ENCODE measurements at places on chromosomes 2 and 18.
A peak's percentile ranks its signal among the peaks of the same experiment; 100 is the strongest.

GRCh38 chr18:22441638-22442037, 23.9 kb upstream of the CTAGE1 start:
- DNase-seq, result no peak

GRCh38 chr18:55927831-55928230, 339.8 kb upstream of the TCF4 start:
- DNase-seq, result no peak

- no peak for DNase-seq
Measured at GRCh38 chr2:30448308-30448707, 1.3 kb downstream of the LCLAT1 start.

DNA sequence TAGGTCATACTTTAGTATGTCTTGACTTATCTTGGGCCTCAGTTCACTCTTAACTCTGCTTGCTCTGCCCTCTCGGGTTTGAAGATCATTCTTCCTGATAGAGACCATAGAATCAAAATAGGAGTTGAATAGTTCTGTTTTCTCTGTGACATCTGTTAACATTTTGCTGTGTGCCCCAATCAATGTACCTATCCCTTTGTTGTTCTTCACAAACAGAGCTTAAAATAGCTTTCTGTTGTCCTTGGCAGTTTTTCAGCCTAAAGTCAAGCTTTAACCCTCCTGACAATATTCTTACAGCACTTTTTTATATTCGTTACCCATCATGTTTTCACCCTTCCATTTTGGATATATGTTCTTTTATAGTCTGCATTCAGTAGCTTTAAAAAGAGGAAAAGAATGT, 724.5 kb upstream of the FANCL start:
- no peak for DNase-seq

DNA sequence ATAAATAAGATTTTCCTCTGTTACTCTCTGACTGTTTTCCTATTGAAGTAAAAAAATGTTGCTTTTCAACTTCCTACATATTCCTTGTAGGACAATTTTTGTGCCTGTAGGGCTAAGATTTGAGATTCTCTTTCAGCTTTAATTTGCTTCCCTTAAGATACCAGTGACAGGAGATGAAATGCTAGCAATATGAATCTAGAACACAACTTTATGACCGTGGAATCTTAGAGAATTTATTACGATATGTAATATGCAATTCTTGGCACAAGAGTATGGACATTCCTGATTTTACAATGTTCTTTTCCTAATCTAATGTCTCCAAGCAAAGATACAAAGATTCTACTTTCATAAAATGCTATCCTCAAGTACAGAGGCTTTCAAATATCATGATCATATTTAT, 180.9 kb downstream of the KCNE4 start:
- no peak for DNase-seq

DNA sequence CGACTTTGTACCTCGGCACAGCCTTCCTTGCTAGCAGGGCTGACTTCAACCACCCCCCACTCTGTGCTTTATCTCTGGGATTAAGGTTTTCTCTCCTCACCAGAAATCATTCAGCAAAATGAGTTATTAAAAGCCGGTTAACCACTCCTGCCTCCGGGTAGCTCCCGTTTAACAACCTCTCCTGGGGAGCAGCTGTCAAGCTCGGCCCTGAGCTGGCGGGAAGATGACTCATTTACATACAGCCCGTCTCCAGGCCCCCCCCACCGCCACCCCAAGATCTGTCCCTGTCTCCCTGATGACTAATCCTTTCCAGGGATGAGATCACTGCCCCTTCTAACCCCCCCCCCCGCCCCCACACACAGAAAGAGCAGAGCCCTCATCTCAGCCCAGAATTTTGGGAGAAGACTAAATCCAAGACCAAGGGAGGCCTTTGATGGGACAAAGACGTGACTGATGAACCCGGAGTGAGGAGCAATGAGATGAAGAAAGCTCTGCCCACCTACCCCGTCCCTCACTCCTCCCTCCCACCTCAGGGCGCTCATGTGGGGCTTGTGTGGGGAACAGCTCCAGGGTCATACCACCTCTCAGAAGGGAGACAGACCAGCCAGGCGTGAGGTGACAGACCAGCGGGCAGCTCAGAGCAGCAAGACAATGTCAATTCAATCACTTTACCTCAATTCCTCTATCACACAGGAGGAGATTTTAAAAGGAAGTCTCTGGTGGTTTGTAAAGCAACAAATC, 131.4 kb downstream of the MSH2 start:
- no peak for DNase-seq

DNA sequence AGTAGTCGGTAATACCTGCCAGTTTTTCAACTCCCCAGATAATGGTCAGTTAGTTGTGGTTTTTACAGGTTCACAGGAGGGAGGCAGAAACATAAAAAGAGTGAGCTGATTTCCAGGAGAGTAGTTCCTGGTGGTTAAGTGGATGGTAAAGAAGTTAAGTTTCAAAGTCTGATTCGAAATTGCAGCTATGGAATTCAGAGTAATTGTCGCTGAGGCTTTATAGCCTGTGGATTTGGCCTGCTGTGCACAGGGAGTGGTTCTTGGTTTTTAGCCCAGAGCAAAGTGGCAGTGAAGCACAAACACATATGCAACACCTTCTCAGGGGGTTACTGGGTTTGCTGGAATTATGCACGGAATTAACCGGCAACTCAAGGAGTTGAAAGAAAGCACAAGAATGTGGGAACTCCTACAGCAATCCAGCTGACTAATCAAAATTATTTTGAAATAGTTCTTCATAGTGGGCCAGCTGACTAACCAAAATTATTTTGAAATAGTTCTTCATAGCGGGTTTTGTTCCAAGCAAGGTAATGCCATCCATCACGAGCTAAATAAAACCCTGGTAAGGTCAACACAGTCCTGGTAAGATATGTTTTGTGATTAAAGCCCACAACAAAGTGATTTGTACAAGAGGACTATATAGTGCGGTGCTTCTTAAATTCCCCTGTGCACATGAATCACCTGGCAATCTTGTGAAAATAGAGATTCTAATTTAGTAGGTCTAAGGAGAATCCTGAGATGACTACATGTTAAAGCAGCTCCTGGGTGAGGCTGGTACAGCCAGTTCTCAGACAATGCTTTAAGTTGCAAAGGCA, 94.4 kb downstream of the SGPP2 start:
- DNase-seq, result no peak

- no peak for DNase-seq
Measured at GRCh38 chr2:32884346-32884745, 62.4 kb upstream of the LTBP1 start.

DNA sequence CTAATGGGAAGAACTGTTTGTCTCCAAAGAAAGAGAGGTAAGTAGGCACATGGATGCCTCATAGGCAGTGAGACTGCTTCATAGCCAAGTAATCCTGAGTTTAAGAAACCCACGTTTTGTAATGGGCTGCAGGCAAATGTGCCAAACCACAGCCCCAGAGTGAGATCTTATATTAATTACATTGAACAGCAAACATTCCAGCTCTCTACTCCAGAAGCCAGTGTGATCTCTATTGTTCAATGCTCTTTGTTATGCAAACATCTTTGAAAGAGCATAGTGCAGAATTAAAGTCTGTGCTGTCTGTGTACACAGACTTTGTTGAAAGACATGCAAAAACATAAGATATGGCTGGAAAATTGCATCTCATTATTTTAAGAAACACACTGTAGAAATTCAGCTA, 720.8 kb upstream of the REG3G start:
- DNase-seq, result no peak

DNA sequence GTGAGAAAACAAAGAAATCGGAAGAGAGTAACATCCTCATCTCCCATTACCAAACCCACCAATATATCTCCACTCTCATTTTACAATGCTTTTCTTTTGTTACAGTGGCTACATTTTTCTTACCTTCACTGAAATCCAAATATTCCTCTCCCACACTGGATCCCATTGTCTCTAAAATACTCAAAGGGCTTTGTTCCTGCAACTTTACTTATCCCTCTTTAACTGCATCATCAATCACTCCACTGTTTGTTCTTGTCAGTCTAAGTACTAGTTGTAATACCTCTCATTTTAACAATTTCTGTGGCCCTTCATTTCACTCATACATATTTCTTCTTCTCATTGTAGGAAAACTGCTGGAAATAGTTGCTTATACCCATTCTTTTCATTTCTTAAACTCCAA, 464.2 kb upstream of the PIK3C3 start:
- DNase-seq, result peak; percentile 27

- no peak for DNase-seq
Measured at GRCh38 chr2:9638532-9638931, 7.7 kb upstream of the YWHAQ start.

DNA sequence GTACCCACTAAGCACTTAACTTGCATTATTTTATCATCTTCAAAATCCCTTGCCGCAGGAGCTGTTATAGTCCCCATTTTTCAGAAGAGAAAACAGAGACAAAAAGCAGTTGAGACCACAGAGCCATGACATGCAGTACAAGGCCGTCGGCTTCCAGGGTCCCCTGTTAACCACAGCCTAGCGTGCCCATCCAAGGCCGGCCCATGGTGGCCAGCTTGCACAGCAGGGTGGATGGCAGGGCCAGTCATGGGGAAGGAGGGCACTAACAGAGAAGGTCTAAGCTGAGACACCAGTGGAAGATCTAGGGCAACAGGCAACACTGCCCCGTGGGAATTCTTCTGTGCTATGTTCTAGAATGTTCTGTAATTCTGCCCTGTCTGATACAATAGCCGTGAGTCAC, 192.6 kb upstream of the ID2 start:
- DNase-seq, result no peak

DNA sequence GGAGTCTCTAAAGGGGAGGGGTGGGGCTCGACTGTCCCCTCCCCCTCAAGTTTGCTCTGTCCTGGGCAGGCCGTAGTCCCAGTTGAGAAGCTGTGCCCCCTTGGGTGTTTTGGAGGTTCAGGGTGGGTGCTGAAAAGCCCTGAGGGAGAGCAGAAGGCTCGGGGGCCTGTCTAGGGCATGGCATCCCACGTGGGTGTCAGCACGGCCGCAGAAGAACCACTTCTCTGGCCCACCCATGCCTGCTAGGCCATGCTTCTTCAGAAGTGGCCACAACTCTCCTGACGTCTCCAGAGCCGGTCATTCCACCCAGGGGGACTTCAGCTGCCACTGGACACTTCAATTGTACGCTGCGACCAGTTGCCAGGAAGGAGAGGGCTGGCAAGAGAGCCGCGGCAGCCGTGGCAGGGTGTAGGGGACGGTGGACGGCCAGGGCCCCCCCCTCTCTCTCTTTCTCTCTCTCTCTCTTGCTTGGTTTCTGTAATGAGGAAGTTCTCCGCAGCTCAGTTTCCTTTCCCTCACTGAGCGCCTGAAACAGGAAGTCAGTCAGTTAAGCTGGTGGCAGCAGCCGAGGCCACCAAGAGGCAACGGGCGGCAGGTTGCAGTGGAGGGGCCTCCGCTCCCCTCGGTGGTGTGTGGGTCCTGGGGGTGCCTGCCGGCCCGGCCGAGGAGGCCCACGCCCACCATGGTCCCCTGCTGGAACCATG, at the start of gene INPP5D:
INPP5D (plus strand) TSS at position 546 of the 704 bp plus-strand sequence; CDS start at position 683, 137 bp downstream.
- DNase-seq, result no peak

DNA sequence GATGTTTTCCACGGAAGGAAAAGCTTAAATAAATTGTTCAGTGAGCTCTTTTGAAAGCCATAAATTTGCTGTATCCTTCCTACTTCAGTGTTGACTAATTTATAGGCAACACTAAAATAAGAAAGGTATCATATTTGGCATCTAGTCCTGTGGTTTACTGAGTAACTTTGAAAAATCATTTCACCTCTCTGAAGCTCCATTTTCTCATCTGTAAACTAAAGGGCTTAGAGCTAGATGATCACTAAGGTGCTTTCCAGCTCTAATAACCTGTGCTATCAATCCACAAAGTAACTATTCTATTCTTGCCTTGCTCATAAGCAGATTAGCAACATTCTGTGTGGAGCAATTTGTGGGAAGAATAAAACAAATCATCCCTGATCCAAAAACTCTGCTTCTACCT, 3.6 kb upstream of the MYOM1 start:
- DNase-seq, result no peak

- no peak for DNase-seq
Measured at GRCh38 chr2:37585982-37586621, 85.3 kb downstream of the CDC42EP3 start.

GRCh38 chr2:139177041-139177440, 396.9 kb upstream of the NXPH2 start:
- no peak for DNase-seq

GRCh38 chr18:59140302-59140885, 710 bp downstream of the SEC11C start:
- DNase-seq, result no peak

GRCh38 chr18:27395752-27396151, 210.6 kb upstream of the CHST9 start:
- no peak for DNase-seq

DNA sequence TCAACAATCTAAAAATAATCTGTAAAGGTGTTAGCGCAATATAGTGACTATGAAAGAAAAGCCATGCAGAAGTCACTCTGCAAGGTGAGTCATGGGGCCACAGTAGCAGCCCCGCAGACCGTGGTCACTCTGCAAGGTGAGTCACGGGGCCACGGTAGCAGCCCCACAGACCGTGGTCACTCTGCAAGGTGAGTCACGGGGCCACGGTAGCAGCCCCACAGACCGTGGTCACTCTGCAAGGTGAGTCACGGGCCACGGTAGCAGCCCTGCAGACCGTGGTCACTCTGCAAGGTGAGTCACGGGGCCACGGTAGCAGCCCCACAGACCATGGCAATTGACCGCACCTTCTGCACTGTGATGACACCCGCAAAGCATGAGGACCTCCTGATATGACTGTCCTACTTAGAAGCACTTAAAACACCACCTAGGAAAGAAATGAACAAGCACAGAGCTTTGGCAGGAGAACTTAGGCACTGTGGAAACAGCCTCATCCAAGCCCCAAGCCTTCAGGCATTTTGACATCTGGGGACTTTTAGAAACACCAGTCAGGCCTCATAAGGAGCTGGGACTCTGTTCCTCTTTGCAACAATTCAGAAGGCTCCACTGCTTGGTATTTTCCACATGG, 70.1 kb downstream of the LDLRAD4 start:
- DNase-seq, result no peak

DNA sequence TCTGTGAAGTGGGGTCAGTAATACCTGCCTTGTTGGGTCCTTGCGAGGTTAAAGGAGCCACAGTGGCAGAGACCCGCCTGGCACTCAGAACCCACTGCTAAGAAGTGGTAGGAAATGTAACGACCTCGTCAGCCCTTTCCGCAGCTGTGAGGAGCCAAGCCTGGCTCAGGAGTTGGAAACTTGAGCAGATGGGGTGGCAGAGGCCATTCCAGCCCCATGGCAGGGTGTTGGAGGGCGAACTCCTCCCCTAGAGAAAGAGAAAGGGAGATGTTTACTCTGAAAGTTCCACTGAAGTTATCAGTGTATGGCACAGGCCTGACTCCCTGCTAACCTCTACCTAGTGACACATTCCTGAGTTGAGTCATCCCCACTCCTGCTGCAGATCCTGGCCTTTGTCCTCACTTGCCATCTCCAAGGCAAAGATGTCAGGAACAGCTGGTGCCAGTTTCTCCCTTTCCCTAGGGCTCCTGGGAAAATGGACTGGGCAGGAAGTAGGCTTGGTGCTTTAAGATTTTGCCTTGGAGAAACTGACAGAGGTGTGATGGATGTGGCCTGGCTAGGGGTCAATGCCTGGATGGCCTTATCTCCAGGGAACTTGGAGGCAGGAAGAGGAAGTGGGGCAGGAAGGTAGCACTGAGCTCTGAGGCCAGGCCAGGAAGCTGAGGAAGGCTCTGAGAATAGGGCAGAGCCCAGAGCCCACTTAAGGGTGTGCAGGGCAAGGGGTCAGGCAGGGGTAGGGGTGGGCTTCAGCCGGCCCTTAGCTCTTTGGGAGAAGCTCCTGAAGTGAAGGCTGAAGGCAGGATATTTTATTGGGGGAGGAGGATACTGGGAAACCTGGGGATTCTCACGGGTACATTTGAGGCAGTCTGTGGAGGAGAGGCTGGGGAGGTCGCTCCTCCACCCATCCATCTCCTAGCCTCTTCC, 888 bp downstream of the VAMP5 start:
- DNase-seq, result no peak

GRCh38 chr2:224023188-224023587, 15.9 kb downstream of the SERPINE2 start:
- DNase-seq, result no peak
